ENCODE measurements at places on chromosomes 7 and 10.

DNA sequence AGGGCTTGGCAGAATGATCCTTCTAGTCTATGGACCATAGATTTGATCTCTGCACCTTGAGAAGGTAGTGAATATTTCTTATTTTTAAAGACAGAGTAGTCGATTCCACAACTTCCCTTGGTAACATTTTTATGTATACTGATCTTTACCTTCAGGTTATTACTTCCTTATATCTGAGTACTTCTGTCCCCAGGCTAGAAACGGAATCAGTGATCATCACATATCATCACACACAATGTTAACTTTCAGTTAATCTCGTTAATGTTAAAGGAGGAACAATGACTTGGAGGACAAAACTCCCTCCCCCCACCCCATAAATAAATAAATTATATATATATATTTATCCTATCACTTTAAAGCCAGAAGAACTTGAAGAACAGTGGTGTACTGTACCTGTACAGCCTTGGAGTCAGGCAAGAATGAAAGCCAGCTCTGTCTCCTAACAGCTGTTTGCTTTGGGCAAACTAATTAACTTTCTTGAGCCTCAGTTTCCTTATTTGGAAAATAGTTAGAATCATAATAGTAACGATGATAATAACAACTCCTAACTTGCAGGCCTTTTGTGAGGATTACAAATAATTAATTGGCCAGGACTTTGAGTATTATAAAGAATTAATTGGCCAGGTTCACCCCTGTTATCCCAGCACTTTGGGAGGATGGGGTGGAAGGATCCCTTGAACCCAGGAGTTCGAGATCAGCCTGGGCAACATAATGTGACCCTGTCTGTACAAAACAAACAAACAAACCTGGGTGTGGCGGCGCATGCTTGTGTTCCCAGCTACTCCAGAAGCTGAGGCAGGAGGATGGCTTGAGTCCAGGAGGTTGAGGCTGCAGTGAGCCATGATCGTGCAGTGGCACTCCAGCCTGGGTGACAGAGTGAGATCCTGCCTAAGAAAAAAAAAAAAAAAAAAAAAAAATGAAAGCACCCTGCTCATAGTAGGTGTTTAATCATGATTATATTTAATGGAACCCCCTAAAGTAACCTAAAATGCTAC is 63.5 kb downstream of the SAMD9 start:
- peak; percentile 37 for DNase-seq

DNA sequence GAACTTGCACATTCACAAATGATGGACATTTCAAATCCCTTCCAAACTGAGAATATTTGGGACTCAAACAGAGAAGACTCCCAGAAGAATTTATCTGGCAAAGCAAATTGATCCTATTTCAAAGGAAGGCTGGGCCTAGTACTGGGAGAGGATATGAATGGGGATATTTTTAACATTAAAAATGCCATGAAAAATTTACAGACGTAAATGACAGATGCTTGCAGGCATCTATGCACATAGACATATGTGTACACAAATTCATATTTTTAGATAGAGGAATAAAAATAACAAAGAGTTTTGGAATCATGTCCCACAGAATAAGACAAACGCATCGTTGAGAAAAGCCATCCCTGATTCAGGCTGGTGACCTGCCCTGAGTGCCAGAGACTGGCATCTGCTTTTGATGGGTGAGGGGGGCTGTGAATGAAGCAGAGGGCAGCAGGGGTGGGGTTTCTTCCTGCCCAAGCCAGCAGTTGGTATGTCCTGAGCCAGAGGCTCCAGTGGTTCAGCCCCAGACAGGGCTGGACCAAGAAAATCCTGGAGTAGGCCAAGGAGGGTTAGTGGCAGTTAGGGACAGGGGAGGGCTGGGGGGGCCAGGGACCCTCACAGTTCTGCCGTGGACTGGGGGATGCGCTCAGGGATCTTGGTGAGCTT is 138.5 kb downstream of the SLIT1 start:
- DNase-seq, result no peak

DNA sequence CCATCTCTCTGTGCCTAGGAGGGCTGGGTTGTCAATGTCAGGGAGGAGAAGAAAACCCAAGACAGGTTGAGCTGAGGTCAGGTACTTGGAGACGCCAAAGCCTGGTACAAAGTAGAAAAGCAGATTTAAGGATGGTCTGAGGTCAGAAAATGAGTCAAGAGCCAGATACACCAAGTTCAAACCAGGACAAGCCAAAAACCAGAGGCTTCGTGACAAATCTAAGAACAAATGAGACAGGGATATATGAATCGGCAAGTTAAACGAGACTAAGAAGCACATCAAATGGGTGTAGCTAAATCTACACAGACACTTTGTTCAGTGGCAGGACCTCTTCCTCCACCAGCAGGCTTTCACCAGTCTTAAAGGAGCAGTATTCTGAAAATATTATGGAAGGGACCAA is 34.2 kb downstream of the C7orf33 start:
- DNase-seq, result no peak

- DNase-seq, result peak; percentile 76
Measured at GRCh38 chr7:29748286-29749099, 57.8 kb upstream of the WIPF3 start.

Measured in hematopoietic multipotent progenitor cell treated with erythropoietin and hydrocortisone succinate and interleukin-3 and kit ligand, for 8 days (in vitro differentiated cells).